Hematopoietic multipotent progenitor cell (in vitro differentiated cells): ENCODE measurements at places on chromosomes 2 and 18.
A peak's percentile ranks its signal among the peaks of the same experiment; 100 is the strongest.

DNA sequence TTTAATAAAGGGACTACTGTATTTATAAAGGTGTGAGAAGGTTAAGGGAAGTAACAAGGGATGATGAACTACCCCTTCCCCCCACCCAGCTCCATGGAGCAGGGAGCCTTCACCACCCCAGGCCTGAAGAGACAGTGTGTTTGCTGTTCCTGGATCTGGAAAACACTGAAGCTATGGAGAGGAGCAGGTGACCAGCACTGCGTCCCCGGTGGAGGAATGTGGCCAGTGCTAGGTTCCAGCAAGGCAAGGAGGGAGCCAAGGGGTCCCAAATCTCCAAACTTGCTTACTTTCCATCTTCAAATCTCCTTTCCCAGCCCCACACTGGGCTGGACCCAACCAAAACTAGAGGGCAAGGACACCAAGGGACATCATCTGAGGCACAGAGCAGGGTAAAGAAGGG is 128.7 kb upstream of the CD302 start:
- DNase-seq = no peak

GRCh38 chr2:168454737-168455644 is 1.1 kb upstream of the CERS6 start:
- DNase-seq = no peak

DNA sequence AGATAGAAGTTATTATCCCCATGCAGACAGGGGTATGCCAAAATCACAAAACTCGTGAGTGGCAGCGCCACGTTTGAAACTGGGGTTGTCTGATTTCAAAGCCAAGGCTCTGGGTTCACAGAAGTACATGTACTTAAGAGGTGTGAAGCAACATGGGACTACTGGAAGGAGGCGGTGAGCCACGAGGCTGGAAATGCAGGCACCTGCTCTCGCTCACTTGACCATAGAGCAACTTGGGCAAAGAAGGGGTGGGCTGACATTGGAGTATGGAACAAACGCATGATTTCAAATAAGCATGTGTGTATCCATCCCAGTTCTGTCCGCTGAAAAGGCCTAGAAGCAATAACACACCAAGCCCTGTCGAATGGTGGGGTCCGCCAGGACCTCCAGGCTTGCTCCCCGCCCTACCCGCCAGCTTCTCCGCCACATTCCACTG is 593 bp upstream of the ACTR2 start:
- DNase-seq = no peak

- no peak for DNase-seq
These were observed 176.5 kb upstream of the SPRED2 start for GRCh38 chr2:65608916-65609315.

DNA sequence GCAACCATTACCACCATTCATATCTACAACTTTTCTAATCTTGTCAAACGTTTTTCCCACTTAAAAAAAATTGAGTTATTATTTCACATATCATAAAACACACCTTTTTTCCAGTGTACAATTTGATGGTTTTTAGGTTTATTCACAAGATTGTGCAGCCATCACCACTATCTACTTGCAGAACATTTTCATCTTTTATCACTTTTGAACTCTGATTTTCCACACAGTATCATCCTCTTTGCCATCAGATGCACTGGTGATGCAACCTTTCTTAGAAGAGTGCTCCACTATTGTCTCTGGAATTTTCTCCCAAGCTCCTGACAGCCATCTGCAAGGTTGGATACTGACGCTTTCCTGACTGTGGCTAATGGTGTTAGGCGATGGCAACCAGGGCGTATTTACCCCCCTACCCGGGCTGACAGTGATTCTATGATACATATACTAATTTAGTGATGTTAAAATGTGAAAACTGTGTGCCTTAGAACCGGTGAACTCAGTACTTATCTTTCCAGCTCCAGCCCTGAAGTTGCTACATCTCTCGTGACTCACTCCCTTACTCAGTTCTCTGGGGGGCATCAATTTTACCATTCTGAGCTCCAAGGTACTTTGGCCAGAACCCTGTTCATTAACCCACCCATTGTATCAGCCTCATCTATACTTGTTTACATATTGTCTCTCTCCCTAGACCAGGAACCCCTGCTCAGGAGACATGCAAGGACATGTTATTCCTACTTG is 105.4 kb upstream of the SPRED2 start:
- DNase-seq = no peak

DNA sequence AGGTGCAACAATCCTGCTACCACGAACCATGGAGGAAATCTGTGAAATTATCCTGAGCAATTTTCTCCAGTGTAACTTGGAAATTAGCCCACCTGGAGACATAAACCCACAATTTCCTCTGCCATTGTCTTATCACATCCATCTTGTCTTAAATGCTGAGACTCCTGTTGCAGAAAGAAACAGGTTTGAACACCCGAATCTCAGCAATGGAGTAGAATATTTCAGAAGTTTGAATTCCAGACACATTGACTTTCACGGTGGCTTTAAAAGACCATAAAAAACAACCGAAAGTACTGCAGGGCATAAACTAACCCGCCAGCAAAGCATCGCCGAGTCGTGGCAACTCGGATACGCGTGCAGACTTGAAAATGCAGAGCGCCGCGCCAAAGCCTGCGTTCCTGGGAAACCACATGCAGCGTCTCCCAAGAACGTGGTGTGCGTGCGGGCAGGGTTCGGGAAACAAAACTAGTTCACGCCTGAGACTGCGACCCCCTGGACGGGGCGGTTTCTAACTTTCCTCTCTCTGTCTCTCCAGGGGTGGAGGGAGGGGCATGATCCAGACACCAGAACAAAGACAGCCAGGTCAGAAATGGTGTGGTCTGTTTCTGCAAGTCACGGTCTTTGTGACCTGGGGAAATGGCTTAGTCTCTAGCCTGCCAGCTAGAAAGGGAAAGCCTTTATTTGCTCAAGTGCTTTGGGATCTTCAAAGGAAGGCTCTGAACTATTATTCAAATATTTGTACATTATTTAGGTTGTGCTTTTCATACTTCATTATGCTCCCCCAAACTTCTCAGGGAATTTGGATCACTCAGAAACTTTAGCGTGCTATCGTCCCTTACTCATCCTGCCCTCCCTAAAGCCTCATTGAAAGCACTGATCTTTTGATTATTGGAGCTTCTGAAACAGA is 26.9 kb upstream of the KCTD1 start:
- DNase-seq = peak; percentile 26

- DNase-seq = no peak
These were observed 7.0 kb upstream of the TYMS start for GRCh38 chr18:650428-650858.

GRCh38 chr2:2222931-2223330 is 108.1 kb downstream of the MYT1L start:
- peak; percentile 36 for DNase-seq

GRCh38 chr18:10661317-10661716 is 135.5 kb downstream of the NAPG start:
- DNase-seq = no peak

- DNase-seq = no peak
These were observed 72.1 kb upstream of the ARL5A start for GRCh38 chr2:151900331-151900730.

GRCh38 chr18:48941672-48942071 is 9.1 kb downstream of the SMAD7 start:
- no peak for DNase-seq

- no peak for DNase-seq
These were observed 48.0 kb downstream of the LOXHD1 start for GRCh38 chr18:46609048-46609447.

DNA sequence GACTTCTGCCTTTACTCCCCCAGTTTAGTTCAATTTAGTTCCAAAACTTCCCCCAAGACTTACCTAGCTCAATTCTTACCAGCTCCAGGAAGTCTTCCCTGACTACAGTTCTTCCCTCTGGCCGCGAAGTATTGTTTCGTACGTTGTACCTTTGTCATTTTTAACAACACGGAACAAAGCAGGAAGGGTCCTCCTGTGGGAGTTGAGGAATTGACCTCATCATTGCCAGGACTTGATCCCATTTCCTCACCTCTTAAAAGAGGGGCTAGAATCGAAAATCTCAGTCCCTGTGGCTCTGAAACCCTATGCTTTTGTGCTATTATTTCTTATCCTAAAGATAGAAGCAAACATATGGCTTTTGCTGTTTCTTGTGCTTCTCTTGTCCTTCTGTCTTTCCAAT is 187.1 kb downstream of the MYO3B start:
- DNase-seq = no peak

DNA sequence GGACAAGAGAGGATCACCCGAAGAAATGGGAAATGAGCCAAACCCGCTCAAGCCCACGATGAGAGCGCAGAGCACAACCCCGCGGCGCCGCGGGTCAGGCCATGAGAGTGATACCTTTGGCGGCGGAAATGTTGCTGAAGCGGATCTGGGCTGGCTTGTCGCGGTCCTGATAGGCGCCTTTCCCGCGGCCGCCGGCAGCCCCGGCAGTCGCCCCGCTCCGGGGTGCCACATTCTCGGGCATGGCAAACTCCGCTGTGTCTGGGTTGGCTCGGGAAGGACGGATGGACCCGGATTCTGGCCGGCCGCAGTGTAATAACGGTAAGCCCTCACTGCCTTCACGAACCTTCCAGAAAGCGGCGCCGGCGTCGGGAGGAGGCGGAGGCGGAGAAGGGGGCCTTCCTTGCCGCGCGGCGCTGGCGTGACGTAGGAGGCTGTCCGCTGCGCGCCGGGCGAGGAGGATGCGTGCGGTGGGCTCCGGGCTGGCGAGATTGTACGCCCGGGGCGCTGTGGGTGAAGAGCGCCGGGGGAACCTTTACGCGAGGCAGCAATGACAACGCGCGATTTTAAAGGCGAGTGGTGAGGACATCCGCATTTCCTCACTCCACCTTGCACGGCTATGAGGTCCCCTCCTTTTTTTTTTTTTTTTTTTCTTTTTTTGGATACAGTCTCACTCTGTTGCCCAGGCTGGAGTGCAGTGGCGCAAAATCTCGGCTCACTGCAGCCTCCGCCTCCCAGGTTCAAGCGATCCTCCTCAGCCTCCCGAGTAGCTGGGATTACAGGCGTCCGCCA is at the start of gene CCT4:
Gene CCT4 (minus strand): TSS at position 390 of the 789 bp plus-strand sequence. CDS start 149 bp downstream, at position 241.
- peak; percentile 92 for DNase-seq

- DNase-seq = no peak
These were observed 141.7 kb upstream of the SERPINE2 start for GRCh38 chr2:224180810-224181209.

DNA sequence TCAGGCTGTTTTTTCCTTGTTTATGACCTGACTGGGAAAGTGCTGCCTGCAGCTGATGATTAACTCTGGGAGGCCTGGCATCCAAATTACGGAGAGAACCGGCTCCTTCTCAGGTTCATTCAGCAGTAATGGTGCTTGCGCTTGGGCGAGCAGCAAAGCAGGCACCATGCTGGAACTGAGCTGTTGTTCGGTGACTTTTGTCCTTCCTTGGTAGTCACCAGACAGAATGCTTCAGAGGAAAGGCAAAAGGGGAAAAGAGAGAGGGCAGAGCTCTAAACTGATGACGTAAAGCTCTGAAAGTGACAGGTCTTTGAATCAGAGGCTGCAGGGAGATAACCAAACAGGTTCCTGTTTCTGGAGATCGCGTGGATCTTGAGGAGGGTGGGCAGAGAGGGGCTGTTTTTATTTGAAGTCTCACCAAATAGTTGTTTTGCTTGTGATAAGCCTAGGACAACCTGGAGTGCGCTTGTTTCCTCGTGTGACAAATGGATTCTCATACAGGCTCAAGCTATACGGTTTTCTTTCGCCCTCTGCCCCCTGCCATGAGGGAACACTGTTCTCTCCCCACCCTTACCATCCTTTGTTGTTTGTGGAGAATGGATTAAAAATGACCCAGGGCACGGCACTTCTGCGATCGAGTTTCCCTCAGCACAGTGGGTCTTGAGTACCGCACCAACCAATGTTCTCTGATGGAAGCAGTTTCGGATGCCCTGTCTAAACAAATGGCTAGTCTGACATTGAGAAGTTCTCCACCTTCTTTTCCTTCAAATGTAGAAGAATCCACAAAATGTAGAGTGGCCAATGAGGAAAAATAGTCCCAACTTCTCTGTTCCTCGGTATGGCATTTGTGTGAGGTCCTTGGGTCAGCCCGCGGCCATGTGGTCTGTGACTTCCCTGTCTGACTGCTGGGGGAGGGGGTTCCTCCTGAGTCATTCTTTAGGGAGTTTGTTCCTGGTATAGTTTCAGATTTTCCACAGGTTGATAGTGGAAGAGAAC is 1.3 kb downstream of the RASGRP3 start:
- no peak for DNase-seq

- DNase-seq = no peak
These were observed 678.4 kb downstream of the DCDC2C start for GRCh38 chr2:4381773-4382172.

DNA sequence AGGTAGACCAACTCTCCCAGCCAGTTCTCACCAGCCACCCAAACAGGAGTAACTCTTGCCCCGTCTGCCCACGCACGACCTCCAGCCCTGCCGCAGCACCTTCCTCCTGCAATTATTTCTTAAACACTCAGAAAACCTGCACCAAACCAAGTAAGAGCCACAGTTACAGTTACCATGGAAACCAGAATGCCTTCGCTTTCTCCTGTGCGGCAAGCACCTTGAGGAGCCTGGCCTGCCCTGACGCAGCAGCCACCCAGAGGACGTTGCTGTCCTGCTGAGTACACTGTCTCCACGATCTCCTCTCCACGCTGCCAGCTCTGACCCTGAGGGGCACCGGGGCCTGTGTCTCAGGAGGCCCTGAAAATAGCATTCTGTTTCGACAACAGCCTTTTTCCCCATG is 94.3 kb upstream of the SMIM21 start:
- no peak for DNase-seq

- no peak for DNase-seq
These were observed 1154.5 kb upstream of the CHAC2 start for GRCh38 chr2:52613064-52613463.

DNA sequence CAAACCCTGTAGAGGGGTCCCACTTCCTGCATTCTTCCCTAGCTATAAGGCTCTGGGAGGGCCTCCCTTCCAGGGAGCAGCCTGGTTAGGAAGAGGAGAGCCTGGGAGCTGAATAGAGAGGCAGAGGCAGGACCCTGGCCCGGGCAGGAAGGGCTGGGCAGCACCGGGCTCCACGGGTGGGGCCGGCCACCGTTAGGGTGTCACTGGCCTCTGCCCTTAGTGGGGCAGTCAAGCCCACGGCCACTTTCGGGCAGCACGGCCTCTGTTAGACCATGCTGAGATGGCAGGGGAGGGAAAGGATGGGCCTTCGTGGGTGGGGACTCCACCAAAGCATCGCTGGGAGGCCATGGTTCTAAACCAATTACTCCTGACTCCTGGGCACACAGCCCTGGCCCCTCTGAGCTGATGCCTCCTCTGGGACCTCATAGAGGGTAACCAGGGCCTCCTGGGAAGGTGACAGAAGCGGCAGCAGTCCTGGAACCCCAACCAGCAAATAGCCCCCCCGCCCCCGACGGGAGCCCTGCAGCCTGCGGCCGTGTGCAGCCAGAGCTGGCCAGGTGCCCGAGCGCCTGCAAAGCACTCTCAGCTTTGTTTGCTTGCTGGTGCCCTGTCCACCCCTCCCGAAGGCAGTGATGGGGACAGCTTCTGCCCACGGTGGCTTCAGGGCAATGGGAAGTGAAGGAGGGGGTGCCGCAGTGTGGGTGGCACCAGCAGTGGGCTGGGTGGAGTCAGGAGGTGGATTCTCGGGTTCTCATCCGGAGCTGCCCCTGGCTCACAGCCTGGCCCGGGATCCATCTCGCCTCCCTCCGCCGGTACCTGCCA is 16.3 kb upstream of the HPCAL1 start:
- no peak for DNase-seq
